Mammary epithelial cell (primary cell): ENCODE measurements at places on chromosomes 11 and 22.
A peak's percentile ranks its signal among the peaks of the same experiment; 100 is the strongest.

- no peak for DNase-seq
Observed at GRCh38 chr22:20922141-20922751, 5.0 kb downstream of the CRKL start.

GRCh38 chr11:22339611-22340010 lies 1.4 kb downstream of the SLC17A6 start:
- no peak for DNase-seq

DNA sequence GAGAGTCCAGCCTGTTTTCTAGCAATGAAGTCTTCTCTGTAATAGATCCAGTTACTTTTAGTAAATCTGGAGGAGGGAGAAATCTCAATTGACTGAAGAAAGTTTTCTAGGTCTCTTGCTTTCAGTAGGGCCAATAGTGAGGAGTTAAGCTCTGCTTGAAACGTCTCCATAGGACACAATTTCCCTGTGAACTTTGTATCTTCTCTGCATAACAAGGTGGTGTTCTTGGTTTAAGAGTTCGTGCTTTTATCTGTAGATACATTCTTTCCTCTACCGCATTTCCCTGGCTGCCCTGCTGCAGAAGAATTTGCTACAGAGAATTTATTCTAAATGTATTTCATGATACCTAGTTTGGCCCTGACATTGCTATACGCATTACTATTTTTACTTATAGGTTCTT lies 183.1 kb downstream of the ARHGAP42 start:
- no peak for DNase-seq

DNA sequence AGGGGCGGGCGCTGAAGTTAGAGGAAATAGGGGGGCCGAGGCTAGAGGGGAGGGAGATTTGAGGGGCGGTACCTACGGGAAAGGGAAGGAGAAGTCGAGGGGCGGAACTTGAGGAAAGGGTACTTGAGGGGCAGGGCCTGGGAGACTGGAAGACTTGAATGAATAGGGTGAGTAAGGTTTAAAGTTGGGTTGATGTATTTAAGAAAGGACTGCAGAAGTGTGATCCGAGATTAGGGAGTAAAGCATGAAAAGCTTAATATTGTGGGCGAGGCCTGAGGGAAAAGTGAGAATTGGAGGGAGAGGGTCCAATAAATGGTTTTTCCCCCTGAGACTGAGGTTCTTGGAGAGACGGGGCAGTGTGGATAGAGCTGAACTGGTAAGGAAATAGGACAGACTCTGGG lies 723 bp downstream of the HSCB start:
- no peak for DNase-seq

GRCh38 chr11:60866911-60867870 lies at the start of gene ZP1:
Gene ZP1, plus strand, starts transcription at chr11:60867542. Its CDS starts 20 bp downstream, at chr11:60867562.
- no peak for DNase-seq

DNA sequence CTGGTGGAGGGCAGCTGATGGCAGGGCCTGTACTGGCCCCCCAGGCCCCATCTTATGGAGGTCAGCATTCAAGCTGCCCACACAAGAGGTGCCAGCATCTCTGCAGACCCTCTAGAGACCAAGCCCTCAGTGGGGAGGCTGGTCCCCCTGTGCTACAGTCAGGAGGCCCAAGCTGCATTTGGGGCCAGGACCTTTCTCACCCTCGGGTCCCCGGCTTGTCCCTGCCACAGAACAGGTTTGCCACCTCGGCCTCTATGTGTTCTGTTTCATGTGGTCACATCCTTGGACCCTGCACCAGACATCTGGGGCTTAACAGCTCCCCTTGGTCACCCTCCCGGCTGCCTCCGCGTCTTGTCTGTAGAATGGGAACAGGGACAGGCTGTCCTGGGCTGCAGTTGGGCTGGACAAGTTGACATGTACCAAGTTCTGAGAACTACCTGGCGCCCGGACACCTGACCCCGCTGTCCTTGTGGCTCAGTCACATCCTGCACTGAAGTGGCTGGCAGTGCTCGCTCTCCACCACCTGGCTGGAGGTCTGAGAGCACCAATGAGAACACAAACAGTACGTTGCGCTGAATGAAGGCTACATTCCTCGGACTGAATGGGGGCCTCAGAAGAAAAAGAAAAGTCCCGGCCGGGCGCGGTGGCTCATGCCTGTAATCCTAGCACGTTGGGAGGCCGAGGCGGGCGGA lies 2.7 kb upstream of the PLXNB2 start:
- DNase-seq: no peak

GRCh38 chr22:24543185-24543601 lies 11.7 kb downstream of the GUCD1 start:
- no peak for DNase-seq

- no peak for DNase-seq
Observed at GRCh38 chr22:27443306-27443705, 358.2 kb downstream of the MN1 start.

DNA sequence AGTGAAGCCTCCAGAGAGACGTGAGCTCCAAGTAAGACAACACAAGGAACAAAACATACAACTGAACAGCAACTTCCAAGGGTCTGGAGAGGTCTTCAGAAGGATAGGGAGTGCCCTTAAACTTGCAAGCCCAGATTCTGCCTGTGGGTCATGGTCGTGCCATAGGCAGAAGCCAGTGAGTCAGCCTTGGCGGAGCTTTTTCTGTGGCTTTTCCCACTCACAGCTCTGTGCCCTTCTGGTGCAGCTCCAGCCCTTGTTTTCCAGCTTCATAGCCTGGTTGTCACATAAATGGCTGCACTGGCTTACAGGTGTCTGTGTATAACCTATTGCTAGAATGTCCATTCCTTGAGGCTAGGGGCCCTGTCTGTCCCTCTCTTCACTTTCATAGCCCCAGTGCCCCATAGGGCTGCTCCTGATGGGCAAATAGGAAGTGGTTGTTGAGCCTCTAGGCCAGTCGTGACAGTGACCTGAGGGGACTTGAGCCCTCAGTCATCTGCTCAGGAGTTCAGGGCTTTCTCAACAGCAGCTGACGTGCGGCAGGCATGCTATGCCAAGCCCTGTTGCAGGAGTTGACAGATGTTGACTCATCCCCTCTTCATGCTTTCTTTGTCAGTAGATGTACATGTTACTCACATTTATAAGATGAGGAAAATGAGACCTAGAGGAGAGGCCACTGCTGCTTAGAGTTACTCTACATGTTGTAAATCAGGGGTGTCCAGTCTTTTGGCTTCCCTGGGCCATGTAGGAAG lies 7.4 kb downstream of the MED15 start:
- DNase-seq: peak; percentile 92

GRCh38 chr11:1217151-1217550 lies 5.7 kb upstream of the MUC5B start:
- DNase-seq: no peak

GRCh38 chr11:44709966-44710365 lies 16.8 kb upstream of the TSPAN18 start:
- DNase-seq: no peak

DNA sequence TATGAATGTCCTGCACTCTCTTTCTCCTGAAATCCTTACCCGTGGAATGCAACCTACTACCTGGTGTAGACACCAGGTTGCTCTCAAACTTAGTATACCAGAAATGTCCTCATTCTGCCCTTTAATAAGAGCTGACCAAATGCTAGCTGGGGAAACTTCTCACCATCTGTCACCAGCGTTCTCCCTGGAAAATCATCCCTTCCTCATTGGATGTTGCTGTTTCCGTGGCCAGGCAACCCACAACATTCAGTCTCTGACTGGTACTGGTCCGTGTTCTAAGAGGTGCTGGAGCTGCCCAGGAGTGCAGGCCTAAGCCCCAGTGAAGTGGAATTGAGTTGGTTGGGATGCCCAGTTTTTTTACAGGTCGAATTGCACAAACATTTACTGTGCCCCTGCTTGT lies 40.7 kb upstream of the RAB1B start:
- no peak for DNase-seq

DNA sequence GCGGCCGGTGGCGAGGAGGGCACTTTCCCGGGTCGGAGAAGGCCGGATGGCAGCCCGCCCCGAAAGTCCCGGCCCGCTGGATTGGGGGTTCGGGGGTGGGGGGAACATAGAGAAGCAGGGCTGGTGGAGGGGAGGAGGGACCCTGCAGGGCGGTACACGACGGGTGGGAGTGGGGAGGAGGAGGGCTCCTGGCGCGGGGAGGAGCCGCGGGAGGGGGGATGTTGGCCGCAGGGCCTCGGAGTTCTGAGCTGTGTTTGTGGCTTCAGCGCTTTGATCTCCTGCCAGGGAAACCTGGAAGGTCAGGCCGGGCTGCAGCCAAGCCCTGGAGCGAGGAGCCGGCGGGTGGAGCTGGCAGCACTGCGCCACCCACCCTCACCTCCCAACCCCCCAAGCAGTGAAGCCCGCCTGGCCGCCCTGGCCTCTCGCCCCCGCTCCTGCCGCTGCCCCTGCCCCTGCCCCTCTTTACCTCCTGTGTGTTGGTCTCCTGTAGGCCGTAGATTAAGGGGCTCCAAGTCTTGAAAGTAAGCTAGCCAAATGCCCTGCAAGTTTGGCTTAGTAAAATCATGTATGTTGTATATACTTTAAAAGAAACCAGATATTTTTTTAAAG lies 30.9 kb downstream of the C22orf31 start:
- DNase-seq: peak; percentile 87

GRCh38 chr22:48940266-48941032 lies 887.2 kb downstream of the BRD1 start:
- no peak for DNase-seq

- DNase-seq: no peak
Observed at GRCh38 chr22:28143961-28144745, 225.1 kb upstream of the PITPNB start.

DNA sequence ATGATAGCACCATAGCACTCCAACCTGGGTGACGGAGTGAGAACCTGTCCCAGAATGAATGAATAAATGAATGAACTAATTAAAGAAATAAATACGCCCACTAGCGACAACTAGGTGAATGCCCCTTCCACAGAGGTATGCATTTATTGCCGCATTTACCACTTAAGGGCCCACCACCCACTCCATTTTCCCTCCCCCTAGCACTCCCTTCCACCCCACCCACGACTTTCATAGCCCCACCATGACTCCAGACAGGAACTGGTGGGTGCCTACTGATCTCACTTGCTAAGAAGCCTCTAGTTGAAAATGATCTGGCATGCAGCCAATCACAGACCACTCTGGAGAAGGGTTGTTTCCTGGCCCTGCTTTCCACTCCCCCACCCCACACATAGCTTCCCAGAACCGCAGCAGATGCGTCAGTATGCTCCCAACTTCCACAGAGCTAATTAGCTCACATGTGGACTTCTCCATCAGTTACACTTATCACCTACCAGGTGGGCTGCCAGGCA lies 167.6 kb downstream of the WT1 start:
- no peak for DNase-seq
